Activated CD8-positive, alpha-beta memory T cell treated with anti-CD3 and anti-CD28 coated beads, Interleukin-2, amount 50 U/mL, for 48 hours (primary cell): ENCODE measurements at places on chromosomes 3 and 15.

GRCh38 chr15:87483468-87483867, 773.1 kb downstream of the NTRK3 start:
- no peak for DNase-seq

DNA sequence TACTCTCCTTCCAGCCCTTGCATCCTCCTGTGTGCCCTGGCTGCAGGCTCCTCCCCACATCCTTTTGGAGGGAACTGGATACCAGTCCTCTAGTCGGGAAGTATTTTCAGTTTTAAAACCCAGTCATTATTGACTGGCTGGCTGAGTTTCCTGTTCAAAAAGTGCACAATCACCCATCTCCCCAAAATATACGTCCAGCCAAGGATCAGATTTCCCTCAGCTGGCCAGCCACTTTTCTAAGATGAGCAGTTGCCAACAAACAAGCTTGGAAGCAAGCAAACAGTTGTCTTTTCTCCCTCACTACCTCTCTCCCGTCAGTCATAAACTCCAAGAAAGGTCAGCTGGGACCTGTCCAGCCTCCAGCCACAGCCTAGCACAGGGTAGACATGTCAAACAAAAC, 147.7 kb upstream of the GALNT15 start:
- no peak for DNase-seq

GRCh38 chr3:32815841-32816438, 1.9 kb upstream of the TRIM71 start:
- no peak for DNase-seq

DNA sequence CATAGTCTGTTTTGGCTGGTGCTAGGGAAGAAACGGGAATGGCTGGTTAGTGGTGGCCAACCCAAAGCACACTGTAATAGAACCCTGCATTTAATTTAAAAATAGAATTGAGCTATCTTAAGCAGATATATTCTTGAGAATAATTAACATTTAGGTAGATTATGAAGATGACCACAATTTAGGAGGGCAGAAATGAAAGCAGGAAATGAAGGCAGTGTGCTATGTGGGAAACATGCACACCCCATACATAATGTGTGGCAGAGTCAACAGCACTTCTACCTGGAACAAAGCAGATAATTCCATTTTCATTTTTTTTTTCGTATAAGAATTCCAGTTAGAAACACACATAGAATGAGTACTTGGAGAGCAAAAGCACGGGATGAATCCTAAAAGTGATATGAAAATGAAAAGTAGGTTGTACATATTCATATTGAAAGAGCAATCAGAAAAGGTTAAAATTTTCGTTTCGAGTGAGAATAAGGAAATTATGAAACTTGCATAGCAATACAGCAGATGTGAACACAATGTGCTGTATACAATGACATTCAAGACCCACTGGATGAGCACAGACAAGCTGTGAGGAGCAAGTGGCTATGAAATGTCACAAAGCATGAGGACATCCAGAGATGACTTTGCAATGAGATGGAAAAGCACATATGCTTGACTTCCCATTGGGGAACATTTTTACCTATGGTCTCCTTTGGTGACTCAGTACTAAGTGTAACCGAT, 102.6 kb downstream of the TFG start:
- no peak for DNase-seq

GRCh38 chr15:45660231-45660979, 25.6 kb downstream of the SQOR start:
- DNase-seq: no peak

- peak; percentile 60 for DNase-seq
These were observed 85.3 kb upstream of the MBNL1 start for GRCh38 chr3:152183473-152183872.

- no peak for DNase-seq
These were observed 40.5 kb upstream of the SEC13 start for GRCh38 chr3:10361375-10361774.

DNA sequence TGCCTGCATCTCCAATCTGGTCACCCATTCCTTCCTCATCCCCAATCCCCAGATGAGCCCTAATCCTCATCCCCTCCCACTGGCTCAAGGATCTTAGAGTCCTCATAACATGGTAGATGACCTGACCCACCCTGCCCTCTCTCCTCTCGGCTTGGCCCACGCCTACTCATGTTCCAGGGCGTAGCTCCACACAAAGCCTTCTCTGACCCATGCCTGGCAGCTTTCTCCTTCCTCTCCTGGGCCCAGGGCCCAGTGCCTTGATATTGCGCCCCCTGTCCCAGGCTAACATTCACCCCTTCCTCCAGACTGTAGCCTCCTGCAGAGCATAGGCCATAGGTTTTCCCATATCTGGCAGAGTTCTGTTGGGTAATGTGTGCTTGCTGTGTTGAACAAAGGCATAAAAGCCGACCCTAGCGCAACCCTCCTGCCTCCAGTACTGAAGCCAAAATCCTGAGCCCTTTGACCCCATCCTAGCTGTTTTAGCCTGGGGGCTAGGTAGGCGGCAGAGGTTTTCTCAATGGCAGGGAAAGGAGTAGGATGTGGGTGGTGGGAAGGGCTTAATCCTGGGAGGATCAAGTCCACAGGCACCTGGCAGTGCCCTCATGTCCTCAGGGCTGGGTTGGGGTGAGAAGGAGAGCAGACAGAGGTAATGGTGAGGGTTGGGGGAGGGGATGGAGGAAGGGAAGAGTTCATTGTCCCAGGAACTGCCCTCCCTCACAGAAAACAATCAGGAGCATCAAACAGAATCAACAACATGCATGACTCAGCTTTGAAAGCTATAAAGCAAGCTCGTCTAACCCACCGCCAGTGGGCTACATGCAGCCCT, 35.5 kb downstream of the MESD start:
- no peak for DNase-seq

DNA sequence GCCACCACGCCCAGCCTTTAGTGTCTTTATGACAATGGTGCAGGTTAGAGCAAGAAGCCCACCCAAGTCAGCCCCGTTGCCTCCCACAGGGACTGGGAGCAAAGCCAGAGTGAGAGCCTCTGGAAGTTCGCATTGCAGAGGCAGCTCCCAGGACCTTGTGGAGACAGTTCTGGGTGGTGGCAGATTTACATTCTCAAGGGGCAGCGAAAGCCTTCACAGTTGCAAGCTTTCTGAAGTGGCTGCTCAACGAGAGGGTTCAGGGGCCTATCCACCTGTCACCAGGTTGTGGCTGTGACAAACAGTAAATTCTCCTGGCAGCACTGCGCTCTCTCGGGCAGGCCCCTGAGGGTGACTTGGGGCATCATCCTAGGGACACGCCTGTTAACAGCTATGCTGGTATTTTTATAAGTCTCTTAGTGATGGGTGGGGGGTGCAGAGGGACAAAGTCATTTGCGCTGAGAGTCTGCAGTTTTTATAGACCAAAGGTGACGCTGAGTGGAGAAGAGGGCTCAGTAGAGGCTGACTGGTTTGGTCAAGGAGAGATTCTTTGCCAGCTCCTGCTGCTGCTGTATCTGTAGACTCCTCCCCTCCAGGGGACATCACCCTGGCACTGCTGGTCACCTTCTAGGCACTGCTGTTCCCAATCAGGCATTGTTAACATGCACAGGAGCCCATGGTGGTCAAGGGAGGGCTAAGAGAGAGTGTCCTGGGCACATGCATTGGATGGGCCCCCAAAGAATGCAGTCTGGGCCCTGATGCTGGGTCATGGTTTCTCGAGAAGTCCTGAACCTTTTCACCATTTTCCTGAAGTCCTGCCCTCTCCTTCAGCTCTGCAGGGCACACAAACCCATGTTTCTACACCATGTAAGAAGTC, 57.5 kb upstream of the KLF13 start:
- peak; percentile 43 for DNase-seq
